NCI-H1694 (cell line): ENCODE measurements at places on chromosomes 5 and 9.

DNA sequence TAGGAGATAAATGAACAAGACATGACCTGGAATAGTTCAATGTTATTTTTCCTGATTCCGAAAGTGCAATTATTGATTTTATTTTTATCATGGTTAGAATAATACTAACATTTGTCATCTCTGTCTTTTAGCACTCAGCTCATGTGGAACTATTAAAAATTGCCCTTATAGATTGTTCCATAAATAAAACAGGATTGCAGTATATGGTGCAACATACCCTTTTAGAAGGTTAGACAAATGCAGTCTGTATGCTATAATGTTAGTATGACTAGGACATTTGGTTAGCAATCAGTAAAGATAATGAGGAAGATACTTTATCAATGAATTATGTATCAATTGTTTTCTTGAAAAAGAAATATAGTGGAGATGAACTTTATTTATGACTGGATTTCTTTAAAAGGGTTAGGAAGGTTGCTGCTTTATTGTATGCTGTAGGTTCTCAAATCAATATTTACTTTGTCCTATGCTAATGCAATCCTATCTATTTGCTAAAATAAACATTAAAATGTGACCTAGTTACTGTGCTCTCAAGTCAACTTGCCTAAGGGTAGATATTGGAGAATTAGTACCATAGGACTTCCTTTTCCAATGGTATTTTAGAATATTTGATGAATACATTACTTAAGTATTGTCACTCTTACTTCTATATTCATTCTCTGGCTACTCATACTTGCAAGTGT lies 348.9 kb upstream of the ISL1 start:
- DNase-seq = no peak

GRCh38 chr9:34087370-34087769 lies 38.7 kb upstream of the UBAP2 start:
- no peak for DNase-seq

DNA sequence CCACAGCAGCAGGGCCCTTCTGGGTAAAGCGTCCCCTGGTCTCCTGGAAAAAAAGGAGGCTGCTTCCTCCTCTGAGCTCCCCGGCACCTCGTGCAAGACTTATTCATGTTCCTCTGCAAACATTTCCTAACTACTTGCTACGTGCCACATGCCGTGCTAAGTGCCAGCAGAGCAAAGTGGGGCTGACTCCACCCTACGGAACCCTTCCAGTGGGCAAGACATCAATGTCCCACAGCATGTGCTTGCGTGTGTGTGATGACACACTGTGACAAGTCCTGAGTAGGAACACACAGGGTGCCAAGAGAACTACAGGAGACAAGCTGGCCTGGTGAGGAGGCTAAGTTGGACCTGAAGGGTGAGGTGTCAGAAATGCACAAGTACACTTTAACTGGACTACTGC lies 57.4 kb downstream of the SEMA4D start:
- no peak for DNase-seq

DNA sequence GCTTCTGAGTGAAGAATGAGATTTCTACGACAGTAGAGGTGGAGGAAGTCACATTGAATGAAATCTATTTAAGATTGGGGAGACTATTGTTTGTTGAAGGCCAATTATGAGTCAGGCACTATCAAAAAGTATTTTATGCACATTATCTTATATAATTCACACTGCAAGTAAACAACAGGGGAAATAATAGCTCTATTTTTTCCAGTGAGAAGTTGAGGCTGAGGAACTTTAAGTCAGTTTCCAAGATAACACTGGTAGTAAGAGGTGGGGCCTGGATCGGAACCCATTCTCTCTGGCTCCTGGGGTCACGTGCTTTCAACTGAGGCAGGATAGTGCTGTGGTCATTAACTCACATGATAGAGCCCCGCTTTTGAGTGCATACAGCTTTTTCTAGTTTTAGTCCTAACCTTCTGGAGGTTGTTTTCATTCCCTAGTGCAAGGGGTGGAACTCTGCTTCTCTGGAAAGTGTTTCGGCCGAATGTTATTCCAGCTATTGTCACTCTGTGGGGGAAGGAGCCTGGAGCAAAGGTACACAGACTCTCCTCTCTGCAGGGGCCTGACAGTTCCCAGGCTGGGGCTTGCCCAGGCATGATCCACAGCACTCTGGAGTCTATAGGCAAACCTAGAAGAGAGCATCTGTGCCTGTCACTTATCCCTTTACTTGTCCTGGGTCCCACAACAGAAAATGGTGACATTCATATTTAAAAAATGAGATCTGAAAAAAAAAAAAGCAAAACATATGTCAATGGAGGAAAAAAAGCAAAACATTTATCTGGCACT lies 352.4 kb upstream of the ACTBL2 start:
- DNase-seq = peak; percentile 93

GRCh38 chr5:60295423-60295822 lies 401.9 kb upstream of the PDE4D start:
- no peak for DNase-seq

DNA sequence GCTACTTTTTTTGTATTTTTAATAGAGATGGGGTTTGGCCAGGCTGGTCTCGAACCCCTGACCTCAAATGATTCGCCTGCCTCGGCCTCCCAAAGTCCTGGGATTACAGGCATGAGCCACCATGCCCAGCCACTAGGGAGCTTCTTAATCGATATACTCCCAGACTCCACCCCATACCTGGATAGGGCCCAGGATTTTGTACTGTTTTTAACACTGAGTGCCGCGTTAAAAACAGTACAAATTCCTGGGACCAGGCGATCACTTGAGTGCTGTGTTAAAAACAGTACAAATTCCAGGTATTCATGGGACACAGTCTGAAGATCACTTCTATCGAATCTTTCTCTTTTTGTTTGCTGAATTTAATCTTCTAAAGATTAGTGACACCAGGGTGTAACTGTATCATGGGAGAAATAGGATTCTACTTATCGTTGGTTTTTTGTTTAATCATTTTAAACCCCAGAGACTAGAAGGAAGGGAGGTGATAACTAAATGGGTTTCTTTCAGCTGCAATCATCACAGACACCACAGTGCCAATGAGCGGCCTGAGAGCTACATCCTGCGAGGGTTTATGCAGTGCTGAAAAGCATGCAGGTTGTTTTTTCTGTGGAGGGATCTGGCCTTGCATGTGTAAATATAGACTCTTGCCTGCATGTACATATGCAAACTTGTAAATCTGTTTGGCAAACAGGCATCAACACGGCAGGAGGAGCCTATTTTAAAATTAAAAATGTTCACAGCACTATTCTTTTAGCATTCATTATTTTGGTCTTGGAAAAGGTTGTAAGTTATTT lies 303.8 kb upstream of the WWC1 start:
- DNase-seq = no peak

- no peak for DNase-seq
These were observed 22.7 kb upstream of the UGCG start for GRCh38 chr9:111873901-111874300.

- no peak for DNase-seq
These were observed 36.3 kb downstream of the CAPSL start for GRCh38 chr5:35902046-35902672.
